ENCODE measurements at places on chromosomes 4 and X.

- DNase-seq: no peak
Measured at GRCh38 chr4:102444752-102445151, 56.4 kb upstream of the NFKB1 start.

DNA sequence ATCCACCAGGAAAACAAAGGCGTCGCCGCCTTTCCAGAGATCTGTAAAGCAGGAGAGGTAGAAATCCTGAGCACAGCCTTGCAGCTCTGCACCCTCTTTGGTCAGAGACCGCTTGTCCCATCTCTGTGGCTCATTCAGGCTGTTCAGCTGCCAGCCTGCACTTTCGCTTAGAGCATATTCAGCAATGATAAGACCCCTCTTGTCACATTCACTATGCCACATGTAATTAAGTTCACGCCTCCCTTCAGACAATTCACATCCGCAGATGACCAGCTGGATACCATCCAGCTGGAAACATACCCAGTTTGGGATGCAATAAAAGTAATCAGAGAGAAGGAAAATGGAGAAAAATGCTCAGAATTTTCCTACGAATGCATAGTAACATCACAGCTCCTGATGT lies 335.4 kb downstream of the UNC5C start:
- peak; percentile 12 for DNase-seq

- no peak for DNase-seq
Measured at GRCh38 chrX:14290335-14290734, 239.0 kb upstream of the GLRA2 start.

DNA sequence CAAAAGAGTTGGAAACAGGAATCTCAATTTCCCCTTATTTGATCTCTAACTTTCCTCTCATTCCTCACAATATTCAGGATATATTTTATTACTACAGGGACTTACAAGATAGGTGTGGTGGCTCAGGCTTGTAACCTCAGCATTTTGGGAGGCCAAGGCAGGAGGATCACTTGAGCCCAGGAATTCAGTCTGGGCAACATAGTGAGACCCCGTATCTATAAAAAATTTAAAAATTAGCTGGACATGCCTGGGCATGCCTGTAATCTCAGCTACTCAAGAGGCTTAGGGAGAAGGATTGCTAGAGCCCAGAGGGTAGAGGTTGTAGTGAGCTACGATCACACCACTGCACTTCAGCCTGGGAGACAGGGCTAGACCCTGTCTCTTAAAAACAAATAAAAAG lies 200.4 kb downstream of the CAMK2D start:
- DNase-seq: no peak

GRCh38 chr4:143404555-143404954 lies 67.9 kb downstream of the GAB1 start:
- no peak for DNase-seq

GRCh38 chr4:159639671-159640323 lies 536.9 kb downstream of the RAPGEF2 start:
- DNase-seq: no peak

GRCh38 chr4:46874811-46875210 lies 34.2 kb downstream of the COX7B2 start:
- DNase-seq: no peak
